ENCODE measurements at places on chromosomes 7 and 10. TPM values are rescaled to one million over a fixed set of nuclear protein-coding genes. Genes with fewer than 3 reads are reported as not detected.

DNA sequence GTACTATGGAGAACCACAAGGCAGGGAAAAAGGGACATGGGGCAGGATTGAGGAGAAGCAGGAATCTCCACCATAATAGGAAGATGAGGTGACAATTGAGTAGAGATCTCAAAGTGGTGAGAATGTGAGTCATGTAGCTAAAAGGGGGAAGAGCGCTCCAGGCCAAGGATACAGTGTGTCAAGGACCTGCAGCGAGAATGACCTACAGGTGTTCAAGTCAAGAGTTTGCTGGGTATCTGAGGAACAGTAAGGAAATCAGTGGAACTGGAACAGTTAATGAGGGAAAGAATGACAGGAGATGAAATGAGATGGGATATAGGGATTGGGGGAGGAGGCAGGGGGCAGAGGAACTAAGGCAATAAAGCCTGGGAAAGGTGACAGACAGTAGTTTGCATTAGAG is 33.6 kb downstream of the SFR1 start:
- no peak for DNase-seq

NKX1-2 gene
- total RNA-seq = not detected

EFCAB10 gene
- total RNA-seq = 0.53 TPM

PPP1R9A gene
- total RNA-seq = 55.2 TPM

LRRC18 gene
- not detected for total RNA-seq

- DNase-seq = no peak
Measured at GRCh38 chr10:33802566-33802965, 468.1 kb upstream of the NRP1 start.

SFXN2 gene
- total RNA-seq = 33.9 TPM

- no peak for DNase-seq
Measured at GRCh38 chr10:75293446-75293820, 57.7 kb upstream of the COMTD1 start.

DNA sequence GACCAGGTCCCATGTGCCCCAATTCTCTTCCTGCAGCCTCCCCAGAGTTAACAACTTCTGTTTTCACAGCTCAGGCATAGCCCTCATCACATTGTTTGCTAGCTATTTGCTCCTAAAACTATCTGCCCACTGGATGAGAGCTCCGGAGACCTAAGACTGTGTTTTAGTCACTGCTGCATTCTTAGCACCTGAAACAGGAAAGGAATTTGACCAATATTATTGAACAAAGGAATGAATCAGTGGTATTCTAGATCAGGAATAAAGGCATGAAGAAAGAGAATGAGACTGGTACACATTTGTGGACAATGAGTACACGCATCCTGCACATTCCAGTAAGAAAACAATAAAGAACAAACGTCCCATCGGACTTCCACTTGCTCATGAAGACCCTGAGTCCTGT is 54.8 kb downstream of the PPP1R17 start:
- no peak for DNase-seq

GRCh38 chr7:16130111-16131110 is 290.9 kb downstream of the CRPPA start:
- no peak for DNase-seq

STEAP2 gene
- 4.9 TPM for total RNA-seq
